ENCODE measurements at places on chromosomes 1 and 21.

GRCh38 chr1:100266741-100267140 is 725 bp downstream of the RTCA start:
- DNase-seq = no peak

DNA sequence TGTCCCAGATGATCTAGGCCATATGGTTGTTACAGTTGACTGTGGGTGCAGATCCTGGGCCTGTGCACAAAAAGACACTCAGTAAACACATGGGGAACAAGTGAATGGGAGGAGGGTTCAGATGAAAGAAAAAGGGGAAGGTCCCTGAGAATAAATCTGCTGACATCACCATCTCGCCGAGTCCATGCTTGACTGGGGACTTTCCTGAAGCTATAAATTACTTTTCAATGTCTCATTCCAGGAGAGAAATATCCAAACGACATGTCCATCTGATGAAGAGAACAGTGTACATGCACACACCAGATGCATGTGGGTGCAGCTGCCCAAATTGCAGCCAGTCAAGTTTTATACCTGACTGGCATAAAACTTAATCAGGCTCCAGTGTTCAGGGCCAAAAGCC is 109.0 kb downstream of the HIVEP3 start:
- DNase-seq = no peak

- DNase-seq = no peak
Measured at GRCh38 chr1:242139442-242139841, 140.5 kb upstream of the MAP1LC3C start.

DNA sequence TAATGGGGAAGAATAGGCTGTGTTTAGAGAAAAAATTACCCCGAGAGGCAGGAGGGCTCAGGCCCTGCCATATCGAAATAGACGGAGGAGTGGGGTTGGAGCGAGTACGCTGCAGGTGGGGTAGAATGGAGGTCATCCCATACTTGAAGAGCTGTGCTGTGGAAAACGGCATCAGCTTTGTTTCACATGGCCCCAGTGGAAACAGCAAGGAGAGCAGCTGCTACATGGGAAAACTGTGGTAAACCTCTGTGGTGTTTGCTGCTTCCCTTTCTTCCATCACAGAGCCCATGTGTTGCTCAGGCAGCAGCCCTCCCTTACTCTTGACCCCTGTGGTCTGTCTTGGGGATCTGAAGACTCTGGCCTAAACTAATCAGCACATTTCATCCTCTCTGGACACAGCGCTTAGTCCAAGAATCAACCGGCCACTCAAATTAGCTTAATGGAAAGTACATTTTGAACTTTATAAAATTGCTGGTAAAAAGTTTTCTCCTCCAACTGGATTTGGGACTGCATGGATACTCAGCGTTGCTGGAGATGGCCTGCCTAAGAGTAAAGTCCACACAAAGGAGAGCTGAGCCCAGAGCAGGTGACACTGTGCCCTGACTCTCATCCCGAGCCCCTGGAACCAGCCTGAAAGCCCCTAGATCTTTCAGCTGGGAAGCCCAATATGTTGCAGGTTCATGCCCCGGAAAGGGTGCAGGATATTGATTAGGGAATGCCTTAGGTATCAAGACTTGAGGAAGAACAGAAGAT is 127.1 kb upstream of the GADD45A start:
- no peak for DNase-seq

DNA sequence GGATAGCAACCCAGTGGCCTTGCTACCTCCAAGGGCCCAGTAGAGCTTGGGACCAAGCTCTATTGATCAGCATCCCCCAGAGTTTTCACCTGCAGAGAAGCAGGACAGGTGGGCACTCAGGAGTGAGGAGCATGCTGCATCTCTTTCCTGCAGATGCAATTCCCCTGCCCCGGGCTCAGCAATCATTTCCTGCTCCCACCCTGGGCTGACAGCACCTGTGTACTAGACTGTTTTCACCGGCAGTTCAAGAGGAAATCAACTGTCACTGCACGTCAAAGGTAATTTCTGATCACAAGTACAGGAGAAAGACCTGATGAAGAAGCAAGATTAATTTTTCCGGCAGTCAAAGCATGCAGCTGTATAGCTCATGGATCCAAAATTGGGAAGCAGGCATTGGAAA is 8.8 kb upstream of the NT5C1A start:
- DNase-seq = no peak

- DNase-seq = no peak
Measured at GRCh38 chr1:10975567-10976326, 36.7 kb upstream of the TARDBP start.

DNA sequence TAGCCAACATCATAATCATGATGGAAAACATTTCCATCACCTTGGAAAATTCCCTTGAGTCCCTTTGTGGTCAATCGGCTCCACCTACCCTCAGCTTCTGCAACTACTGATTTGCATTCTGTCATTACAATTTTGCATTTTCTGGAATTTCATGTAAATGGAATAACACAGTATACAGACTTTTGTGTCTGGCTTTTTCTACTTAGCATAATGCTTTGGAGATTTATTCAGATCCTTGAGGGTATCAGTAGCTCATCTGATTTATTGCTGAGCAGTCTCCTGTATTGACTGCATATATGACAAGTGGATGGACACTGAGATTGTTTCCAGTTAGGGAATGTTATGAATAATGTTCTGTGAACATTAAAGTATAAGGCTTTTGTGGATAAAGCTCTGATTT is 358.3 kb downstream of the USP25 start:
- no peak for DNase-seq

DNA sequence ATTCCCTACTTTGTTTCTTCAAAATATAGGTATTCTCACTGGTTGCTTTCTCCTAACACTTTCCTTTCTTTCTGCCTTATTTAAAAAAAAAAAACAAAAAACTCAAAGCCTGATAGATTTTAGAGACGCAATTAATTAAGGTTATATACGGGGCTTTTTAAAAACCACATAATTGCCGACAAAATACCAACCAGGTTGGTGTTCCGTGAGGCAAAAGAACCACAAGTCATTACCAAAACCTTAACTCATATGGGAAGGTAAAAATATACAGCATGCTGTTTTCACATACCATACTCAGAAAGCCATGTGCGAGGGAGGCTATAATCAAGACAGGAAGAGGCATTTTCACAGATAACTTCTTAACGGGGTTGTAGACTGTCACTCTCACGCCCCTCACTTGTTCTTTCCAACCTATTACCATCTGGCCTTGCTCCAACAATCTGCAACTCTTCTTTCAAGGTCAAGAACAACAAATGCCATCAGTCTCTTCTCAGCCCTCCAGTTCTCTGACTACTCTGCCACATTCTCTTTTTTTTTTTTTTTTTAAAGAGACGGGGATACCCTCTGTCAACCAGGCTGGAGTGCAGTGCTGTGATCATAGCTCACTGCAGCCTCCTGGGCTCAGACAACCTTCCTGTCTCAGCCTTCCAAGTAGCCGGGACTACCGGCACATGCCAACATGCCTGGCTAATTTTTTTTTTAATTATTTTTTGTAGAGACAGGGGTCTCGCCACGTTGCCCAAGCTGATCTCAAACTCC is 102.6 kb downstream of the APP start:
- no peak for DNase-seq

- no peak for DNase-seq
Measured at GRCh38 chr21:31052489-31053142, 14.3 kb upstream of the KRTAP19-8 start.

- DNase-seq = peak; percentile 8
Measured at GRCh38 chr1:243917177-243917862, 67.3 kb upstream of the AKT3 start.
